ENCODE measurements at places on chromosomes 16 and 17.

- peak; percentile 100 for DNase-seq
Observed at GRCh38 chr17:44199553-44200477, at the start of gene ATXN7L3. TSS of gene ATXN7L3 (minus strand) at chr17:44199884. CDS start at chr17:44198070, 1,814 bp downstream.

DNA sequence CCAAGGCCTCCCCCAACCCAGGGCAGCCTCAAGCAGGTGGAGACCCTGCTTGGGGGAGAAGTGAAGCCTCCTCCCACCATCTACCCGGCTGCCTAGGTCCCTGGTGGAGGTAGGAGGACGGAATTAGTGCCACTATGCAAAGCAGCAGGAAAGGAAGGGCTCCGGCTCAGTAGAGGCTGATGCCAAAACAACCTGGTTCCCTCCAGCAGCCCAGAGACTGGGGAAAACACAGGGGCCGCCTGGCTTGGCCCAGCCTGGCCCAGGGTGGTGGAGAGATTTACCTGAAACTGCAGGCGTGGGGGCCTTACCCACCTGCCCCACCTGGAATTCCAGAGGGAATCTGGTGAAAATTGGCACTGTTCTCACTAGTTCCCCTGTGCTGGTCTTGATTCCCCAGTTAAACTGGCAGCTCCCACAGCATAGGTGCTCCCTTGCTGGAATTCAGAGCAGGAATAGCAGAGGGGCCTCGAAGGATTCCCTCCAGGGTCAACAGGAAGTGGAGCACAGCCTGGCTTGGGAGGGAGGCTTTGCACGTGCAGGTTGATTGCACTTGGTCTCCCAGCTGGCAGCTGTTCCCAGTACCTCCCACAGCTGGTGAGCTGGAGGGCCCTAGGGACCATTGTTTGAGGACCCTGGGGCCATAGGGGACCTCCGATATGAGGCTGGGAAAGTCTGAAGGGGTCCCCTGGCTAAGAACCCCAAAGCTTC, 4.5 kb downstream of the CD79B start:
- DNase-seq = no peak

DNA sequence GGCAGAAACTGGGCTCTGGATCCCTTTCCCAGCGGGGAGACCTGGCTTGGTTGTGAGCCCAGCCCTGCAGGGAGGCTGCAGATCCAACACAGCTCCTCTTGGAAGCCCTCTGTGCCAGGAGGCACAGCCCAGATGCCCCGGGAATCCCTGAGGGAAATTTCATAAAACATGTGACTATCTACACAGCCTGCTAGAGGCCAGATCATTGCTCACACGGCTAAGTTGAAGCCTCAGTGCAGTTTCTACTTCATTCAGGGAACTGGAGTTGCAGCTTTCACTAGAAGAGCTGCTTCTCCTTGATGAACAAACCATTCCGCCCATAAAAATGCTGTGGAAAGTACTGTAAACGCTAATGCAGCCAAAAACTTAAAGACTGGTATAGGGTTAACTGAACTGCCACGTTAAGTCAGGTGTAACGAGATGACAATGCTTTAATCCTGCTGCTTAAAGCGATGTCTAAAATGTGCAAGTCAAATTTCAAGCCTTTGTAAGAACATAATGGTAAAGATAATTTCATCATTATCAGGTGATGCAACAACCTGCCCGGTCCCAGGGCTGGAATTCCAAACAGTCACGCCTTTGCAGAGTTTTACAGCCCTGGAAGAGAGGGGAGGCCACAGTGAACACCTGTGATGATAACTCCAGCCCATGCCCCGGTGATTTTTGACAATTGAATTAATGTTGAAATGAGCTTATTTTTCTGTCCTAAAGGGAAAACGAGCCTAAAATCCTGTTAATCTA, 172.5 kb downstream of the ZFHX3 start:
- no peak for DNase-seq

GRCh38 chr17:43552229-43552837, 6.2 kb upstream of the ETV4 start:
- no peak for DNase-seq

- no peak for DNase-seq
Observed at GRCh38 chr17:50080827-50081226, 14.3 kb upstream of the PDK2 start.

DNA sequence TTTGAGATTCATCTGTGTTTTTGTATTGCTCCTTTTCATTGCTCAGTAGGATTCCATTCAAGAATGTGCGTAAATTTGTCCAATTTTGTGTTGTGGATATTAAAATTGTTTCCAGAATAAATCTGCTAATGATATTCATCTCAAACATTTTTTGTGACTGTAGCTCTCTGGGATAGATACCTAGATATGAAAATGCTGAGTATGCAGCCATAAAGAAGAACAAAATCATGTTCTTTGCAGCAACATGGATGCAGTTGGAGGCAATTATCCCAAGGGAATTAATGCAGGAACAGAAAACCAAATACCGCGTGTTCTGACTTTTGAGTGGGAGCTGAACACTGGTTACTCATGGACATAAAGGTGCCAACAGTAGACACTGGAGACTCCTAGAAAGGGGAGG, 40.2 kb upstream of the ATF7IP2 start:
- DNase-seq = no peak

- DNase-seq = no peak
Observed at GRCh38 chr17:5203178-5203907, 11.7 kb upstream of the ZNF594 start.

DNA sequence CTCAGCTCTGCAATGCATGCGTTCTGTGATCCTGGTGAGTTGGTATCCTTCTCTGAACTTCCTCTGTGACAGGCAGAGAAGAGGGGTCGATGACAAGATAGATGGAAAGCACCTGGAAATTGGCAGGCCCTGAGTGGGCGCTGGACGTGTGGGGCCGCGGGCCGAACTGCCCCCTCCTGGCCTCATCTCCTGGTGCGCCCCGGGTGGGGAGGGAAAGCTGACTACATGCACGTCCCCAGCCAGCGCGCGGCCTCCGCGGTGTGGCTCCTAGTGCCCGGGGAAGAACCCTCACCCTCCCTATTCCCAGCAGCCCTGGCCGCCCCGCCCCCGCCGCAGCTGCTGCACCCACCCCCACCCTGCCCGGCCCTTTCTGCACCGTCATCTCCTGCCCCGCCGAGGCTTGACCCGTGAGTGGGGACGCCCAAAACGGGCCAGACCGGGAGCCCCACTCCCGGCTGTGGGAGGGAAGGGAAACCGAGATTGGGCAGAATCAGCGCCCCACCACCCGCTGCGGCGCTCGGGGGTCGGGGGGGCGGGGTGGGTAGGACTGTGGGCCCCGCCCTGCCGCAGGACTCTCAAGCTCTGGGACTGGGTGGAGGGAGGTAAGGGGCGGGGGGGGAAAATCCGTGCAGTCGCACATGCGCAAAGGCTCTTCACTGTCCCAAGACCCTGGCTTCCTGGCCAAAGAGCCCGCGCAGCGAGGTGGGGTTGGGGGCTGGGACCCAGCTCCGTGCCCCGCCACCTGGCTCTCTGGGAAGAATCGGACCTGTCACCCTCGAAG, at the start of gene NOL3:
TSS of gene NOL3 (plus strand) at position 371 of the 781 bp plus-strand sequence.
- DNase-seq = peak; percentile 68

DNA sequence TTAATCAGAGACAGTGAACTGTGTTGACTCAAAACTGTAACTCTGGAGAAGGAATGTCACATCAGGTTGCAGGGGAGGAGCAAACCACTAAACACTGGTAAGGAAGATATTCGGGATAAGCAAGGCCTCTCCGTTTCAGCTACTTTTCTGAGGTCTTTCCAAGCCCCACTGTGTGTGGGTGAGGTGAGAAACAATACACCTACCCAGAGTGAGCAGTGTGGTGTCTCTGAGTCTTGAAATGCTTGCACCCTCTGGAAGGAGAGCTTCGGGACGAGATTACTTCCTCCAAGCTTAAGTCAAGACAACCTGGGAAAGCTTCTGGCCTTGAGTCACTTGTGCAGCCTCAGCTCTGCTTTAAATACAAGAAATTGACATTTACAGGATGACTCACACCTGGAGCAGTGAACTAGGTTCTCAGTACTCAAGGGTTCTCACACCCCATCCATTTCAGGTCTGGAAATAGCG, 2.5 kb upstream of the MAP3K14 start:
- DNase-seq = peak; percentile 59

- DNase-seq = no peak
Observed at GRCh38 chr17:50194934-50195865, 6.2 kb downstream of the COL1A1 start.

- DNase-seq = no peak
Observed at GRCh38 chr16:85238233-85238647, 126.0 kb upstream of the CIBAR2 start.

DNA sequence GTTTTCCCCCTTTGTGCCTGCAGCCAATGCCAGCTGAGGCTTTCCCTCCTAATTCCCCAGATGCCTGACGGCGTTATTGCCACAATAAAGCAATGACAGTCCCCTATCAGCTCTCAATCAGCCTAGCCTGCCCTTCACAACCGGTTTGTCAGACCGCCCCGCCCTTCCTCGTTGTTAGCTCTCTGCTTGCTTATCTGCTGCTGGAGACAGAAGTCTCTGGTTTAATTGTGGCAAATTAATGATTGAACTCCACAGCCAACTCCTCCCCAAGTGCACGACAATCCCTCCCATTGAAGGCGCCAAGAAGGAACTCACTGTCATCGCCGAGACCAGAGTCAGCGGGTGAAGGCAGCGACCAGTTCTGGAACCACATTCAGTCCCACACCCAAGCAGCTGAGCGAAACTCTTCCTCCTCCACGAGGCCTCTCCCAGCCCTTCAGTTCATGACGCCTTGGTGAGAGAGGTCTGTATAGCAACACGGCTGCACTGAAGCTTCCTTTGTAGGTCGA, 474.4 kb downstream of the SLC39A11 start:
- DNase-seq = peak; percentile 10

DNA sequence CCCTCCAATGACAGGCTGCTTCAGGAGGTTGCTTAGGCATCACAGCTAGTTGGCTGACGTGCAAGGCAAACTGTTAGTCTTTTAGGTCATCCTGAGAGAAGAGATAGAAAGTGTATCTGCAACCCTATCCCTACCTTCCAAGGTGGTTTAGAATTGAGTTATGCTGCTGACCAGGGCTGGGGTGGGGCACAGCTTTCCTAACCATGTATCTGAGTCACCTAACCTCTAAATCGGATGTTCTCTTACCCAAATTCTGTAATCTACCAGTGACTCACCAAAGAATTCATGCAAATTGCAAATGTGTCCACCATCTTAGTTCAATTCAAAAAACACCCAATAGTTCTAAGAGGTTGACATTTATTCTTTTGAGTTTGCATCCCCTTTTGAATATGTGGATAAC, 107.2 kb upstream of the DYNLRB2 start:
- DNase-seq = peak; percentile 50

- no peak for DNase-seq
Observed at GRCh38 chr17:51746421-51746820, 412.1 kb downstream of the CA10 start.

GRCh38 chr16:89248196-89248982, 30.9 kb downstream of the ZNF778 start:
- no peak for DNase-seq

- DNase-seq = no peak
Observed at GRCh38 chr16:81158964-81159363, 62.8 kb upstream of the GCSH start.

DNA sequence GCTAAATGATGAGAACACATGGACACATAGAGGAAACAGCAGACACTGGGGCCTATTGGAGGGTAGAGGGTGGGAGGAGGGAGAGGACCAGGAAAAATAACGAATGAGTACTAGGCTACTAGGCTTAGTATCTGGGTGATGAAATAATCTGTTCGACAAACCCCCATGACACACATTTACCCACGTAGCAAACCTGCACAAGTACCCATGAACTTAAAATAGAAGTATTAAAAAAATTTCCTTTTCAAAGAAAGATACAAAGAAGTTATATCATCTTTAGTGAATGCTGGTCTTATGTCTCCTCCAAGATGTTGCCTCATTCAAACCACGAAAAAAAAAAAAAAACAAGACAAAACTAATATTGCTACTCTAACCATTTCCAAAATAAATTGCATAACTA, 31.7 kb downstream of the MBTD1 start:
- DNase-seq = no peak

GRCh38 chr17:48907713-48908046, 527 bp upstream of the UBE2Z start:
- DNase-seq = no peak

- DNase-seq = peak; percentile 34
Observed at GRCh38 chr16:67248401-67249177, at the start of gene SLC9A5. TSS of gene SLC9A5 (plus strand) at chr16:67248979. CDS start at chr16:67249015, 36 bp downstream.

DNA sequence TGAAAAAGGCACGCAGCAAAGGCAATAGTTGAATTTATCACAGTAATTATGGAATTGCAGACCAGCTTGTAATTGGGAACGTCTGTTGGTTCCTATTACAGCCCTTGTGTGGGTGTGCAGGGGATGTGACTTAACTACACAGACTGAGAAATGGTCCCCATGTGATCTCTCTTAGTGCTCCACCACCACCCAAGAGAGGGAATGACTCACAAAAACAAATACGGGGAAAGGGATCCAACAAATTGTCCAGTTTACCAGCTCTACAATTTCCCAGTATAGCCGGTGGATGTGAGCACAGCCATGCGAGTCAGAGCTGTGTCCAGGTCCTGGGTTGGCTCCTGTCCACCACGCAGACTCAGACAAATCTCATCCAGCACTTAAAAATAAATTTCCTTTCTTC, 337.9 kb downstream of the GRIN2A start:
- DNase-seq = no peak

- DNase-seq = peak; percentile 68
Observed at GRCh38 chr16:46908540-46909372, 24.6 kb downstream of the GPT2 start.

DNA sequence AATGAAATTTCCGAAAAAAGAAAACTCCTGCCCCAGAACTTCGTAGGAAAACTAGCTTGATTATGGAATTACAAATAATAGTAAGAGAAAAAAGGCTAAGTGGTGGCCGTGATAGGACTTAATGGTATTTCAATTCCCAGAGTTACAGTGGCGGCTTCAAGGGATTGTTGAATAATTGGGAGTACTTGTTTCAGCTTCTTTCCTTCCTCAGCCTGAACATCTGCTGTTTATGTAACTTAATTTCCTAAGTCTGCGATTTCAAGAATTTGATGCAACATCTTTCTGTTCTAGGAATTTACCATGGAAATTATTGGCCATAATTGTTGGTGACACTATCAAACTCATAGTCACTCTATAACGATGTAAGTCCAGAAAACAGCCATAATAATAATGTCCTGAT, 684 bp upstream of the APPBP2 start:
- DNase-seq = no peak

DNA sequence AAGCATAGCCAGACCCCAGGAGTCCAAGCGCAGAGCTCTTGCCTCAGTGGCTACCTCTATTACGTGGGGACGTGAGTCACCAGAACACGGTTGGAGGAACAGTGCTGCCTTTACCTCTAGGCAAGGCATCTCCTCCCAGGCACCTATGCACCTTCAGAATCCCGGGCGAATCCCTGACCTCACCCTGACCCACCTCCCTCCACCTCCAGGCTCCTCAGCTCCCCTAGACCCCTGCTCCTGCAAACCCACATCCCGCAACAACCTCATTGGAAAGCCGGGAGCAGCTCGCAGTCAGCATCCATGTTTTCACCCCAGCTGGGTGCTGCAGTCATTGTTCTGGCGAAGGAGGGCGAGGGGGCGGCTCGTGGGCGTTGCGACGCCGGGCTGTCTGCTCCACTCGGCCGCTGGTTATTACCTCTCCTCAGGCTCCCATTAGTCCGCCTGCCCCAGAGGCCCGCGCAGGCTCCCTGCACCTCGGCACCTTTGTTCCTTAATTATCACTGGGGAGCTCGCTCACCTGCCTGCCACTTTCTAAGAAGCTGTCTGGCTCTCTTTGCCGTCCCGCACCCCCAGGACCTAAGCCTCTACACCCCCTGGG, 24.6 kb upstream of the DLX4 start:
- no peak for DNase-seq

Measured in activated CD4-positive, alpha-beta T cell treated with anti-CD3 and anti-CD28 coated beads, Interleukin-10, Interleukin-2, amounts not matched to agents 100 ng/mL and 50 ng/mL, durations not matched to agents 16 hours and 8 hours (primary cell).